GM03348 (cell line): ENCODE measurements at places on chromosomes 7 and 10.

DNA sequence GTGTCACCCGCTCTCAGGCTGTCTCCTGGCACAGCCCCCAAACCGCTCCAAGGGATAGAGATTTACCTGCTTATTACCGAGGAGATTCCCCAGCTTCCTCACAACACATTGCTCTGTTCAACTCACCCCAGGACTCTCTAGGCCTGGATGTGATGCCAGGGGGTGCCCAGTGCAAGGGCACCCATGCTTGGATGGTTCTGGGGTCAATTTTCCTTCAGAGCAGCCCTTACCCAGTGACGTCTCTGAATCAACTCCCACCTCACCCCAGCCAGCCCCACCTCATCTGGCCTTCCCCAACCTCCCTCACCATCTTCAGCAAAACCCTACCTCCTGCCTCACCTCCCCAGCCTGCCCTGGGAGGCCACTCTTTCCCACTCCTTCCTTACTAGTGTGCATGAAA is 951.6 kb upstream of the ZNF722 start:
- DNase-seq, result no peak

DNA sequence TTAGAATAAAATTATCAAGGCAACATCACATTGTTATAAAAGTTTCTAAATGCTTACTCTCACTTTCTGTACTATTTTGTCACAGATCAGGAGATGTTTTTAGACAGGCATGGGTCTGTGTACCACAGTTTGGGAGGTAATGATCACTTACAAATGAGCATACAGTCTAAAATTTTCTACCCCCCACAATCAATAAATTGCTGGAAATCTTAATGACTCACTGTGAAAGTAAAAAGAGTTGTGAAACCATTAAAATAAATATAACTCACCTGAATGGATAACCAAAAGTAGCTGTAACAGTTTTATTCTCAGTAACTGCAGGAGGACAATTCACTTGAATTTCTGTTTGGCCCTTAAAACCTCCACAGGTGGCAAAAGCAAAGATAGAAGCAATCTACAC is 13.2 kb downstream of the SYPL1 start:
- no peak for DNase-seq

DNA sequence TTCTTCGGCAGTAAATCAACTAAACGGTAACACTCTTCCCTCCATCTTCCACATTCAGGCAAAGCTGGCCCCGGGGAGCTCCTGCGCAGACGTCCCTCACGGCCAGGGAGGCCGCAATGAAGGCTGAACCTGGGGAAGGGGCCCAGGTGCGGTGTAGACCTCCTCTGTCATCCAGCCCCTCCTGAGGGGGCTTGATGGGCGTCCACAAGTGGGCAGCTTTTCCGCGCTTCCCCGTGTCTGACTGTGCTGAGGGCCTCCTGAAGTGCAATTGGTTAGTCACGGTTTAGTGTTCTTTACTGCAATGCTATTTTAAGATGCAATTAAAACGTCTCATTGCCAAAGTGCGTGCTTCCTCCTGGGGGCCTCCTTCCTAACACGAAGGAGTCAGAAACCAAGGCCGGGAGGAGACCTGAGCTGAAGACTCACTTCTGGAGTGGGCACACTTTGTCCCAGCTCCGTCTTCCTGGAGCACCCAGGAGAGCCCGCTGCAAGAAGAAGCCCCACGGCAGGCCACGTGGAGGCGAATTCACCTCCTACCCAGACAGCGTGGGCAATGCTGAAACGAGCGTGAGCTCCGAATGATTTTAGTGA is 173.3 kb downstream of the ELFN1 start:
- DNase-seq, result no peak

DNA sequence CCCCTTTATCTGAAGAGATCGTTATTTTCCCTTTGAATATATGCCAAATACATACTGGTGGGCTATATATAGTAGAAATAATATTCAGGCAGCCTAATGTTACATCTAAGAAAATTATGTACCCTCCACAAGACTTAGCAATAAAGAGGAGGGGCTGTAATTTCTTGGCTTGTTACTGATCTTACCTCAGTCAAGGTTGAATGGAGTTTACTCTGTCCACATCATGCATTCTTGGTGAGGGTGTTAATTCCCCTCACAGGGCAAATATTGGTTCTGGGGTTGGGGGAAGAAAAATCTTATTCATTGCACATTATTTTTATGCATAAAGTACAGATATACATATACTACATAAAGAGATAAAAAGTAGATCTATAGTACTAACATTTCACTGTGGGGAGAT is 145.8 kb upstream of the ANK3 start:
- DNase-seq, result no peak

GRCh38 chr7:68440866-68441265 is 1157.4 kb upstream of the AUTS2 start:
- no peak for DNase-seq

DNA sequence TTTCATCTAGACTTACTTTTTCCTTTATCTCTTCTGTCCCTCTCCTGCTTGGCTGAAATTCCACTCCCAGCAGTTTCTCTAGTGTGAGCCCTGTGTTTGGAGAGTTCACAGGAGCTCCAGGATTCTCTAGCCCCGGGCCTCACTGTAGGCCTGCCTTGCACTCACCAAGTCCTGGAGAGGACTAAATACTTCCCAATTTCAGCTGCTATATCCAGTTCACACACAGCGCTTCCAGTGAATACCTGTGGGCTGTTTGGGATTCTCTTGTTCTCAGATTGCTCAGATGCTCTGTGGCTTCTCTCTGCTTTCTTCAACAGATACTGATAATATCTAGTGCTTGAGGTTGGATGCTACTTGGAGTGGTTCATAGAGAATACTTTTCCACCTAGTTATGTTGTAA is 46.0 kb downstream of the MINPP1 start:
- DNase-seq, result no peak

DNA sequence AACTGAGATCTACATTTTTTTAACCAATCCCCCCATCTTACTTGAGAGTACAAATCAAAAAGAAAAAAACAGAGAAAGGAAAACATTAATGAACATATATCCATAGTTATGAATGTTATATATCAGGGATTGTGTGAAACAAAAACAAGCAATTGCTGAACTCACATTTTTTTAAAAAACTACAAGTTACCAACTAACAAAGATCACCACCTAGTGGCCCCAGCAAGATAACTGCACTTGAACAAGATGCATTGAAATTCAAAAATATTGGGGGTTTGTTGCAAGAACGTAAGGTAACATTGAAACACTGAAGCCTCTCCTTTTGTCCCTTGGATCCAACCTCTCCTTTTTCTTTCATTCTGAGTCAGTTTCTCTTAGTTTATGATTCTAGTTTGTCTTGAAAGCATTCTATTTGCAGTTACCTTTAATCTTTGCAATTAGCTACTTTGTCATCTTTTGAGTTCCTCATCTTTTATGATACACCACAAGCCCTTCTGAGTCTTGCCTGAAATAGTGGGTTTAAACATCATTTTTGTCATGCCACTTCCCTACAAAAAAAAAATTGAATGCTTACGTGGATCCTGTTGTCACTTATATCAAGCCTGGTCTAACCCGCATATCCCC is 87.3 kb upstream of the TES start:
- DNase-seq, result peak; percentile 44

DNA sequence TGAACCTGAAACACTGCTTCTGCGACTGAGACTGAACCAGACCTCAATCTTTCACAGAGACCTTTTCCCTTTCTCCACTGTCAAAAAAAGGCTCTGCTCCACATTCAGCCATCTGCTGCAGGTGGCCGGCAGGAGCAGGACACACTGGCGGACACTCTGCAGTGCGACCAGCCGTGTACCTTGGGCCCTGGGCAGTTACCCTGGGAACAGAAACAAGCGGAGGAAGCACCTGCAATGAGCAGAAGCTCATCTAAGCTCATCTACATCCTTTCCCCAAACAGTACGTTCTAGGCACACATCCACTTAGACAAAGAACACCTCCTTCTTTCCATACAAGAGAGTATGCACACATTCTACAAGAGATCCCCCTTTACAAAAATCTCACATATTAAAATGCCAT is 22.8 kb downstream of the VOPP1 start:
- no peak for DNase-seq

- DNase-seq, result no peak
These were observed 12.0 kb downstream of the COL1A2 start for GRCh38 chr7:94406696-94407095.

DNA sequence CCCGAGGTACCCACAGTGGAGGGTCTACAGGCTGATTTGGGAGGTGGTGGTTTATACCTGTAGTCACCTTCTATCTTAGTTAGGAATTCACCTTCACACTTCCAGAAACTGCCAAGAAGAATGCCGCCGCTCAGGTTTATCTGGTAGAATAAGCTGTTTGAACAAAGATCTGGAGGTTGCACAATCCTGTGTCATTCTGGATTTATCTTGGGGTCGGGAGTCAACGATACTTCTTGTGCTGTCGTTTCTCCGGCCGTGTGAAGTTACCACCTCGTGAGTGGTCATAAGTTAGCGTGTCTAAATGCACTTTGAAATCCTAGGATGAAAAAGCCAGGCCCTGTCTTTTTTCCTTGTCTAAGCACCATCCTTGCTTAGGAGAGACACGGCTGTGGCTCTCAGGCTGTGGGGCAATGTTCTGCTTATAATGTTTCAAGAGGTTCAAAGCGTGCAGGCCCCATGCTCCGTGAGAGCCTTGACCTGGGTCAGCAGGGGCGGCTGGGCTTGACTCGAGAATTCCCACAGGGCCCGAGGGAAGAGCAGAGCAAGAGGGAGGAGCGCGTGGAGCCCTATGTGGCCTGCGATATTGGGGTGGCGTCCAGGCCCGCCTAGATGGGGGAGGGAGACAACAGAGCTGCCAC is 35.5 kb downstream of the GRIFIN start:
- no peak for DNase-seq

- DNase-seq, result no peak
These were observed 40.3 kb downstream of the PDGFA start for GRCh38 chr7:479115-479947.

- no peak for DNase-seq
These were observed 47.5 kb downstream of the CTBP2 start for GRCh38 chr10:125112697-125113494.

GRCh38 chr10:78980815-78981214 is 88.0 kb upstream of the ZMIZ1 start:
- no peak for DNase-seq

DNA sequence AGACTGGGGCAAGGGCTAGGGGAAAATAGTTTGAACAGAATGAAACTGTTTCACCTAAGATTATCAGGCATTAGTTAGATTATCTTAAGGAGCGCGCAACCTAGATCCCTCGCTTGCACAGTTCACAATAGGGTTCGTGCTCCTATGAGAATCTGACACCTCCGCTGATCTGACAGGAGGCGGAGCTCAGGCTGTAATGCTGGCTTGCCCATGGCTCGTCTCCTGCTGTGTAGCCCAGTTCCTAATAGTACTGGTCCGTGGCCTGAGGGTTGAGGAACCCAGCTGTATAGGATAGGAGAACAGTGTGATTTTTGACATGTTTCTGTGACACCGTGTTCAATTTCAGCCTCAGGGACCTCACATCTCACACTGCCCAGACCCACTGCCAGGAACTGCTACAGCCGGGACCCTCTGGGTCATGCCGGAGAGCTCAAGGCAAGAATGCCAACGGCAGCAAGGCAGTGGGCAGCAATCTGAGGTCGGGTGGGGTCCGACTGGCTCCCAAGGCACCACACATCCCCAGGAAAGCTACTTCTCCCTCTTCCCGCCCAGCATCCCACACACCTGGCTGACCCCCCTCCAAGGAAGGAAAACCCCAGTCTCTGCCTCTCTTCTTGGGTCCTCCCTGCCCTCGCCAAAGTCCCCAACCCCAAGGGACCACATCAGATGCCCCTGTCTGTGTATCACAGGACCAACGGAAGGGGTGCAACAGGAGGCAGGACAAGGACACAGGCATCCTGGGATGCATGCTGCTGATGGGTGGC is 31.7 kb downstream of the CAMK2B start:
- no peak for DNase-seq

GRCh38 chr7:36985866-36986400 is 261.6 kb upstream of the AOAH start:
- no peak for DNase-seq

GRCh38 chr7:138267934-138268333 is 191.7 kb downstream of the AKR1D1 start:
- DNase-seq, result no peak

DNA sequence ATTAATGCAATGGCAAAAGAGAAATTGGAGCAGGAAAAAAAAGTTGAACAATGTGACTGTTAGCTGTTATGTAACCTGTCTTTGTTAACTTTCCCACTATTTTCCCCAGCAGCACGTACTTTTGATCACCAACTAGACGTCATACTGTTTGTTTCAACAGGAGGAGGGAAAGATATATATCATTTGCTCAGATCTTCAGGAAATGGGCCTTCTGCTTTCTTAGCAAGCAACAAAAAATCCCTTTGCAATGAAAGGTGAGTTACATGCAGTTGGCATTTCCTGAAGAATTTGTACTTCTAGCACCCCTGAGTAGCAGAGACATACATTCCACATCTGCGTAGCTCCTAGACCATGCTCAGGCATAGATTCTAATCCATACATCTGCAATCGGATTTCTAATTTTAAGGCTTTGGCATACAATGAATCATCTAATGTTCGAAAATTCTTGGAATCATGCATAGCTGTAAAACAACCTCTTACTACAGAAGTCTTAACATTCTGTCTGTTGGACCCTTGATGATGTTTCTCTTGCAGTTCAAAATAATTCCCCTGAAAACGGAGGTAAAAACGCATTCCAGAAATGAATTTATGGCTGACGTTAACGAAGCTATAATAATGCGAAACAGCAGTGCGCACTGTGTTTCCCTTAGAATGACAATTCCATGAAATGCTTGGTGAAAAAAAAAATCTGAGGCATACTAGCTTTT is 286.9 kb upstream of the MGMT start:
- no peak for DNase-seq

DNA sequence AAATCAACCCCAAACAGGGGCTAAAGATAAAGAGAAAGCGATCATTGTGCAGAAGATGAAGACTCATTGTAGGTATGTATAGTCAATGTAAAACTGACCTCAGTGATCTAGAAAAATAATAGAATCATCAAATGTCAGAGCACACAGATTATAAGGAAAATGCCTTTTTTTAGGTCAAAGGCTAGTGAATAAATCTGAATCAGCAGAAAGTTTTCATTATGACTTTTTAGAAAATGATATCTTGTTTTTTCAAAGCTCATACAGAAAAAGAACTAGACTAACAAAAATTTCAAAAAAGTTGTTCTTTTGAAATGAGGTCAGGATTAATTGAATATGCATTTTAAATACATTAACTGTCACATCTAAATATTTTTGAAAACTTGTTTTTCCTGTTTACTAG is 60.2 kb upstream of the STEAP4 start:
- no peak for DNase-seq

- DNase-seq, result no peak
These were observed 87.2 kb upstream of the COL1A2 start for GRCh38 chr7:94307399-94308048.

- no peak for DNase-seq
These were observed 84.3 kb downstream of the CREM start for GRCh38 chr10:35210961-35211360.

- DNase-seq, result no peak
These were observed 443 bp downstream of the RNF32 start for GRCh38 chr7:156640949-156641485.

- DNase-seq, result no peak
These were observed 616.9 kb upstream of the FOXK1 start for GRCh38 chr7:4065190-4065589.
